Ammon's horn (tissue), 1 donor: ENCODE measurements at places on chromosomes 6 and 20.

DNA sequence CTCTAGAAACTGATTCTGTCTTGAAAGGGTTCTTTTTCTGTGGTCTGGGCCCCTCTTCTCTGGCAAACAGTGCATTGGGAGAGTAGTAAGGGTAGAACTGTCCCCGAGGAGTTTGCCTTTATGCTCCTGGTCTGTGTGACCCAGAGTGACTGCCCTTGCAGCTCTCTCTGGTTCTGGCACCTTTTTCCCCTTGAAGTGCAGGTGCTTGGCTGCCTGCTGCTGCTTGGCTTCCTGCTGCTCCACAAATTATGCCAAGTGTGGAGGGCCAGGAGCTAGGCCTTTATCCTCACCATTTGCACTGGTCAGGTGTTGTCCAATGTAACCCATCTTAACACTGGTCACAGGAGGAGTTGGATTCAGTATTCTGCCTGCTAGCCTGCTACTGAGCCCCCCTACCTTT lies 11.2 kb downstream of the KIZ start:
- no peak for DNase-seq

GRCh38 chr6:165662041-165662748 lies 846 bp downstream of the PDE10A start:
- DNase-seq, result peak; percentile 37

- DNase-seq, result peak; percentile 75
These were observed 32.4 kb upstream of the FAM184A start for GRCh38 chr6:119110601-119111548.

GRCh38 chr20:17733767-17734304 lies 34.1 kb downstream of the BANF2 start:
- DNase-seq, result no peak

DNA sequence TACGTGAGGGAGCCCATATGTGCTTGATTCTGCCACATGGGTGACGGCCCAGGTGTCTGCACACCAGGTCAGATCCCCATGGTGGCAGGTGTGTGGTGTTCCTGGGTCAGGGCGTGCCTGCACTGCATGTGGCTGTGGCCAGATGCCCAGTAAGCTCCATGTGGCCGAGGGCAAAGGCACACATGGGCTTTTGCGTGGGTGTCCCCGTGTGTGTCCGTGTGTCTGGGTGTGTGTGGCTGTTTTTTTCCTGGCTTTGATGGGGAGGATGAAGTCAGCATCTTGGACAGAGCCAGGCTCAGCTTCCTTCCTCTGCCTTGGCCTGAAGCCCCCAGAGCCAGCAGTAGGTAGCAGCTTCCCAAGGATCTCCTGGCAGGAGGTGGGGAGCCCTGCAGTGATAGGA lies 1.5 kb upstream of the TNXB start:
- DNase-seq, result no peak

- DNase-seq, result no peak
These were observed 10.7 kb upstream of the UQCC2 start for GRCh38 chr6:33722103-33722623.

- no peak for DNase-seq
These were observed 21.8 kb upstream of the RAB23 start for GRCh38 chr6:57243954-57244353.

GRCh38 chr6:106360989-106361430 lies 493 bp downstream of the CRYBG1 start:
- no peak for DNase-seq

GRCh38 chr20:50034567-50035180 lies 51.9 kb downstream of the SNAI1 start:
- no peak for DNase-seq

- DNase-seq, result no peak
These were observed 29.8 kb upstream of the SLC2A12 start for GRCh38 chr6:134082191-134082590.

GRCh38 chr6:117908246-117909068 lies 1.4 kb downstream of the SLC35F1 start:
- DNase-seq, result peak; percentile 18

- no peak for DNase-seq
These were observed 232.3 kb downstream of the QKI start for GRCh38 chr6:163646866-163647265.

DNA sequence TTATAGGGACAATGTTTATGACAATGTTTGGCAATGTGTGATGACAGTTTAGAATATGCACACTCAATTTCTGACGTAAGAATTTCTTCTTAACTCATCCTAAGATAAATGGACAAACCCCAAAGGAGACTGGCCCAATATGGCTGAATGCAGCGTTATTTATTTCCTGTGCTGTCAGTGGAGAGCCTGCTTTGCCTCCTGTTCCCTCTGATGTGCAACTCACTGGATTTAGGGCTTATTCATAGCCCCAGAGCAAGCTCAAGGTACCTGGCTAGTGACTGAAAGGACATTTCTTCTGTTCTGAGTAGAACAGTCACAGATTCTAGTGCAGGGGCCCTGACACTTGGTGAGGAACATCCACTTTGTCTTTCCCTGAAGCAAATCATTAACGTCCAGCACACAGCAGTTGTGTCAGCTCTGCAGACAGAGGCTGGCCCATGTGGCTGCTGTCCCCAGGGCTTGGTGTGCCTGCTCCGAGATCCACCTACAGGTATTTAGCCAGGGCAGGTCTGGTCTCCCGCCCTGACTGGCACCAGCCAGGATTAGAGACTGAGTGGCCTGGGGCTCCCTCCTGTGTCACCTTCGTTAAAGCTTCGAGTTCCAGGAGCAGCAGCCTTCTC lies 64.8 kb downstream of the FARS2 start:
- no peak for DNase-seq

GRCh38 chr6:38326837-38327236 lies 312.9 kb downstream of the BTBD9 start:
- no peak for DNase-seq

DNA sequence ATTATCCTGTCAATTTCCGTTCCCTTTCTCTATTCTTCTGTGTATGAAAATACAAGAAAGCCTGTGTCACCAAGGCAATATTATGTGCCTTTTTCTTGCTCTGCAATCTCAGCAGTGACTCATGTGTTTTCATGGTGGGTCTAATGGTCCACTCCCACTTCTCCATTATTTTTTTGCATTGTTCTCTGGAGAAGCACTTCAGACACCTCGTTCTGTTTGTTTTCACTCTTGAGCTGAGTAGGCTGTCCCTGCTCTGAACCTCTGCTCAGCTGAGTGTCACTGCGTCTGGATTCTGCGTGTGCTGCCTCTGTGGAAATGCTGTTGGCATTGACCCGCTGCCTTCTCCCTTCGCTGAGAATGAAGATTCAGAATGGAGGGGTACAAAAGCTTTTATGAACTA lies 230.6 kb downstream of the TMEM242 start:
- DNase-seq, result no peak

- DNase-seq, result no peak
These were observed 332.1 kb downstream of the UTRN start for GRCh38 chr6:144617191-144617590.

GRCh38 chr6:96934087-96934486 lies 9.6 kb downstream of the KLHL32 start:
- DNase-seq, result no peak
